ENCODE measurements at places on chromosomes 11 and 22.

DNA sequence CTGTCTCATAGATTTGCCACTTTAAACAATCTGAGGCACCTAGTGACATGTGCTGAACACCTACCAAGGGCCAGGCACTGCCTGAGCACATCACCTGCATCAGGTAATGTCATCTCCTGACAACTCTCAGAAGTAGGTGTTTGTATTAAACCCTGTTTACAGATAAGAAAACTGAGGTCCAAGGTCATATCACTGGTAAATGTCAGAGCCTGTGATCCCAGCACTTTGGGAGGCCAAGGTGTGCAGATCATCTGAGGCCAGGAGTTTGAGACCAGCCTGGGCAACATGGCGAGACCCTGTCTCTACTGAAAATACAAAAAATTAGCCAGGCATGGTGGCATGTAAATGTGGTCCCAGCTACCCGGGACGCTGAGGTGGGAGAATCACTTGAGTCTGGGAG is 39.1 kb upstream of the ACCSL start:
- no peak for DNase-seq

- no peak for DNase-seq
Observed at GRCh38 chr22:47597041-47597440, 834.6 kb downstream of the TBC1D22A start.

GRCh38 chr11:105181100-105181499 is 41.5 kb upstream of the CARD18 start:
- DNase-seq = no peak

DNA sequence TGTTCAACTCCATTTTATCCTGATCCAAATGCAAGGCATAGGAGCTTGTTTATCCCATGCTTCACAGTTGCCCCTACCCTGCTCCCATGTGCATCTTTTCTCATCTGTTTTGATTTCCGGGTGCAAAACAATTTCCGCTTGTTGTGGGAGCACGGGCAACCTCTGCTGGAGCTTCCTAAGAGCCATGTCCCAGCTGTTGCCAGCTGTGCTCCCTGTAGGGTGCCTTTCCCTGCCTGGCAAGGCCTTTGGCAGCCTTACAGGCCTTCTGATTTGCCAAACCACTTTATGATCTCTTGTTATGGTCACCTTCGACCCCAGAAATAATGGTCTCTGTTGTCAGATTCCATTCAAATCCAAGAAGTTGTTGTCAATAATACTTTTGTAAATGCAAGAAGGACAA is 1038.5 kb downstream of the OPCML start:
- no peak for DNase-seq

- no peak for DNase-seq
Observed at GRCh38 chr11:107731941-107732688, 20.3 kb upstream of the SLN start.

GRCh38 chr11:132862933-132863332 is 669.4 kb downstream of the OPCML start:
- DNase-seq = no peak

- no peak for DNase-seq
Observed at GRCh38 chr22:40694411-40694810, 15.1 kb downstream of the MCHR1 start.

- no peak for DNase-seq
Observed at GRCh38 chr11:55942785-55943392, 6.7 kb upstream of the OR5I1 start.

GRCh38 chr22:29693161-29693560 is 26.6 kb upstream of the CABP7 start:
- no peak for DNase-seq

GRCh38 chr11:19701421-19701820 is 11.2 kb upstream of the NAV2 start:
- no peak for DNase-seq

- no peak for DNase-seq
Observed at GRCh38 chr22:31614781-31615490, 47.1 kb downstream of the PISD start.

GRCh38 chr22:33639588-33640254 is 280.6 kb downstream of the LARGE1 start:
- DNase-seq = no peak

GRCh38 chr11:56160217-56160616 is at the start of gene OR8K5:
TSS of gene OR8K5 (minus strand) at chr11:56160317. CDS start at chr11:56160317, 0 bp downstream.
- no peak for DNase-seq

GRCh38 chr22:39486951-39487825 is 14.9 kb upstream of the MIEF1 start:
- DNase-seq = no peak

- DNase-seq = no peak
Observed at GRCh38 chr22:30246814-30247376, 336 bp upstream of the LIF start.

- no peak for DNase-seq
Observed at GRCh38 chr11:28072321-28072720, 35.6 kb downstream of the KIF18A start.

DNA sequence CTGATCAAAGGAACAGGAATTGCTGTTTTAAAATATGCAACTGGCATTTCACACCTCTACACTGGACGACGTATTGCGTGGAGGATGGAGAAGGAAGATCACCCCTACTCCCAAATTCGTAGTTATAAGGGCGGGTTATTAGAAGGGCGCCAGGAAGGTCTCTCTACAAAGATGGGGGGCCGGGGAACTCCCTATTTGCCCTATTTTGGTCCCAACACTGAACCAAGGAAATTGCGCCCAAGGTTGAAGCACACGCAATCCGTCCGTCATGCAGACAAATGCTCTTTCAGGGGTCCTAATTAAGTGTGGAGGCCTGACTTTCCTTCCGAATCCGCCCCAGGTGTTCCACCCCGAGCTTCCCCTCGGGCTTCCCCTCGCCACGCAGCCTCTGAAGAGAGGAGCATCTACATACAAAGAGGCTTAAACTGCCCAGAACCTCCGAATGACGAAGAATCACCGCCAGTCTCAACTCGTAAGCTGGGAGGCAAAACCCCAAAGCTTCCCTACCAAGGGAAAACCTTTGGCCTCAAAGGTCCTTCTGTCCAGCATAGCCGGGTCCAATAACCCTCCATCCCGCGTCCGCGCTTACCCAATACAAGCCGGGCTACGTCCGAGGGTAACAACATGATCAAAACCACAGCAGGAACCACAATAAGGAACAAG is 396 bp downstream of the NPAT start:
- DNase-seq = no peak

DNA sequence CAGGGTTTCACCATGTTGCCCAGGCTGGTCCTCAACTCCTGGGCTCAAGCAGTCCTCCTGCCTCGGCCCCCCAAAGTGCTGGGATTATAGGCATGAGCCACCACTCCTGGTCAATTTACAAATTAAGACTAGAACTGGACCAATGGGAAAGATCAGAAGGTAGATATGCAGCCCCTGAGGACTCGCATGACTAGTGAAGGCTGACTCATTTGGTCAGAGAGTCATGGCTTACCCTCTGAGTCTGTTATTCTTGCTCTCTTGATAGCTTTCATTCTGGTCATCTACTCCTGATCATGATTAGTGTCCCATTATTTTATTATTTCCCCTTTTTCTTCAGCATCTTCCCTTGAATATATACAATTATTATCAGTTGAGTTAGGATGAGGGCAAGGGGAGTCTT is 2.7 kb upstream of the LDHAL6A start:
- DNase-seq = no peak

DNA sequence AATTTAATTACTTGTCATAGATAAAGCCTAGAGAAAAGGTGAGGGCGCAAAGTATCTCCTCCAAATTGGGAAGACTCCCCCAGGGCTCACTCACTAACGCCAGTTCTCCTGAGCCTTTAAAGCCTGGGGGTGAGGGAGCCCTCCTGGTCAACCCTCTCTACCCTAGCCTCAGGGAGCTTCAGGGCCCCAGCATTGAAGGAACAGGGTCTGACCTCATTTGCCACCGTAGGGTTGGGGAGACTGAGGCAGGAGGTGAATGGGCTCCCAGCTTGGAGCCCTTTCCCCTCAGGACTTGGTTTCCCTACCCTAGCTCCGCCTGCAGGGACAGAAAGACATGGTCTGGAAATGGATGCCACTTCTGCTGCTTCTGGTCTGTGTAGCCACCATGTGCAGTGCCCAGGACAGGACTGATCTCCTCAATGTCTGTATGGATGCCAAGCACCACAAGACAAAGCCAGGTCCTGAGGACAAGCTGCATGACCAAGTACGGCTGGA is 1.7 kb downstream of the FOLR2 start:
- no peak for DNase-seq

GRCh38 chr22:49565516-49565855 is 262.2 kb downstream of the BRD1 start:
- DNase-seq = no peak

DNA sequence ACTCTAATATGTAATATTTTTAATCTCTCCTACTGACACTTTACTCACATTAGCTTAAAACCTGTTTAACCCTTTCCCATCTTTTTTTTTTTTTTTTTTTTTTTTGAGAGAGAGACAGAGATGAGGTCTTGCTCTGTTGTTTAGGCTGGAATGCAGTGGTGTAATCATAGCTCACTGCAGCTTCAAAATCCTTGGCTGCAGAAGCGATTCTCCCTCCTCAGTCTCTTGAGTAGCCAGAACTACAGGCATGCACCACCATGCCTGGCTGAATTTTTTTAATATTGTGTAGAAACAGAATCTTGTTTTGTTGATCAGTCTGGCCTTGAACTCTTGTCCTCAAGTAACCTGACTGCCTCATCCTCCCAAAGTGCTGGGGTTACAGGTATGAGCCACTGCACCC is 37.3 kb downstream of the PAMR1 start:
- DNase-seq = no peak

- DNase-seq = no peak
Observed at GRCh38 chr11:132455044-132455443, 1077.3 kb downstream of the OPCML start.

GRCh38 chr22:36548606-36549005 is 19.6 kb upstream of the EIF3D start:
- no peak for DNase-seq

DNA sequence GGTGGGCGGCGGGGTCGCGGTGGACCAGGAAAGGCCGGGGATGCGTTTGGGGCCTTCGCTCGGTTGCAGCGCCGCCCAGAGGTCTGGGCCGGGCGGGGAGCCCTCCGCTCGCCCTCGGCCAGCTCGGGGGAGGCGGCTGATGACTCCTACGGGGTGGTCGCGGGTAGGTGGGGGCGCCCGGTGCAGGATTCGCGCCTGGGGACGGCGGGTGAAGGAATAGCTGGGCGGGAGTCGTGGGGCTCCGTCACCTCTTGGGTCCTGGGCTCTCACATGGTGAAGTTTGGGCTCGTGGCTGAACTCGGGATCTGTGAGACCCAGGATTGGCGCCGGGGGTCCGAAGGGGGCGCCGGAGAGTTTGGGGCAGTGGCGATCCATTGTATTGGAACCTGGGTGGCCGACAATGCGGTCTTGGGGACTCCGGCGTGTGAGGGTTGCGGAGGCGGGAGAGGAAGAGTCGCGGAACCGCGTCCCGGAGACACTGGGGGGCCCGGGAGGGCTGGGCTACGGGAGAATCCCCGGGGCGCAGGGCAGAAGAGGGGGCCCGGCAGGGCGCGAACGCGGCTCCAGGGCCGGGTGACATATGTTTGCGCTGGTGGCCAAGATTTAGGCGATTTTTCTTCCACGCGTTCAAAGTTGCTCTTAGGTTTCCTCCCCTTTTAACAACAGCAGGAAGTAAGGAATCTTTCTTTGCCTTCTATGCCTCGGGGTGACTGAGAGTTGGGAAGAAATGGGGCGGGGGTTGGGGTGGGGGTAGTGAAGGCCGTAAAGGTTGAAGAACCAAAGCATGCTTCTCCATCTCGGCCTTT is 935 bp downstream of the QSER1 start:
- peak; percentile 66 for DNase-seq

- DNase-seq = no peak
Observed at GRCh38 chr22:43263645-43264514, 76.9 kb upstream of the TTLL12 start.

DNA sequence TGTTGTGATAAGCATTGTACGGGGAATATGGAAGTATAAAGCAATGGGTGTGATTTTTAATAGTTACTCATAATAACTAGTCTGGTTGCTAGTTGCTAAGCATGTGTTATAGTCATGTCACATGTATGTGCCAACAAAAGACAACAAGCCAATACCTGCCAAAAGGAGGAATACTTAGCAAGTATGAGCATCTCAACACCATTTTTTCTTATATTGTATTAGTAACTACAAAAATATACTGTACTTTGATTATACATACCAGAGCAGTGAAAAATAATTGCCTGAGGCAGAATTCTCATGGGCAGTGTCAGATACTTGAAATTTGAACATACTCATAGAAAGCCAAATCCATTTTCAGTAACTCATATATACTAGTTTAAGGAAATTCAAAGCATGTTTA is 62.4 kb upstream of the ALKBH3 start:
- DNase-seq = no peak

DNA sequence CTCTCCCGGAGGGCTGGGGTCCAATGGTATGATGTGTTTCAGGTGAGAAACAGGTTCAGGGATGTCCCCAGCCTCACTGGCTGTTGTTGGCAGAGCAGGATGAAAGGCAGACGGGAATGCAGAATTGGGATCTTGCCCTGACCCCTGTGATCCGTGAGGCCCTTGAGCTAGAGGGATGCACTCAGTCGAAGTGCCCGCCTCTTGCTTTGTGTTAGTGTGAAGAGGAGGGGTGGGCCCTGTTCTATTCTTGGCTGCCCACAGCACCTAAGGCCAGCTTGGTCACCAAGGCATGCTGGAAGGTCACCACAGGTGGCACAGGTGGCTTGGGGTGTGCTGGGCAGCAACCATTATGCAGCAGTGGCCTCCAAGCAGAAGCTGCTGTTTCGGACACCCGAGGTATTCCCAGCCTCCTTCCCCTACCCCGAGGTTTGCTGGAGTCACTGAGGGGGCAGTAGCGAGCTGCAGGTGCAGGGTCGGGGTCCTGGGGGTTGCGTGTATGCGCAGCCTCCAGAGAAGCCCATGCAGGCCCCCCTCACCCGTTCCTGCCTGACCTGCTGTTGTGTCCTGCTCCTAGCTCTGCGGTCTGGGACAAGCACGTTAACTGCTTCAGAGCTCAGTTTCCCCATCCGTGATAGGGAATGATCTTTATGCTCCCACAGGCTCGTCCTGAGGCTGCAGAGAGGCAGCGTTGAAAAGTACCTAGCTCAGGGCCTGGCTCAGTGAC is 13.0 kb downstream of the LRP5 start:
- no peak for DNase-seq

GRCh38 chr11:59967677-59968394 is 4.0 kb downstream of the OOSP4A start:
- no peak for DNase-seq

GRCh38 chr22:49790912-49791311 is 36.8 kb downstream of the BRD1 start:
- DNase-seq = no peak

DNA sequence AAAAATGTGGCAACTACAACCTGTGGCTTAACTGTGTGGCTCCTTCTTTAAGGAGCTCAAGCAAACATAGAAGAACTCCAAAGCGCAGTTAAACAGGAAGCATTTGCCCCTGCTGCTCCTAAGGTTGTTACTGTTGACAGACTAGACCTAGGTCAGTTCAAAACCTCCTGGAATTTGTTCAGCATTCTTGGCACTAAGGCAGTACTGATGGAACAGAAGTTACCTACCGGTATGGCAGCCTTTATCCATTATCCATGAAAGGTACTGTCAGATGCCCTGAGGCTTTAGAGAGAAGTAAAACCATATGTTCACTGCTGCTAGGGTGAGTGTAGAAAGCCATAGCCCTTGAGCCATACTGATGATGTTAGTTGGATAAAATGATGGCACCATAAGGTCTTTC is 916.5 kb upstream of the FAT3 start:
- DNase-seq = no peak

GRCh38 chr11:124195189-124195734 is 12.1 kb downstream of the OR10D3 start:
- no peak for DNase-seq
